Regular cardiac myocyte (primary cell): ENCODE measurements at places on chromosomes 3 and 15. TPM values are rescaled to one million over a fixed set of nuclear protein-coding genes. Genes with fewer than 3 reads are reported as not detected.

Gene PROK2
- not detected in 2 replicates for total RNA-seq

Gene GOLGA8J
- 0.28 TPM in 1 of 2 replicates, not detected in the other for total RNA-seq

Gene IL5RA
- not detected in 2 replicates for total RNA-seq

Gene NR2E3
- 0.38 TPM in 1 of 2 replicates, not detected in the other for total RNA-seq

Gene CAV3
- total RNA-seq: not detected in 2 replicates

Gene DAZL
- total RNA-seq: not detected in 2 replicates

Gene CKMT1B
- total RNA-seq: 0.85 TPM in 1 of 2 replicates, not detected in the other

Gene CFAP44
- total RNA-seq: 1.2 and 35.8 TPM in 2 replicates

Gene GOLGA6D
- under 0.01 TPM in 1 of 2 replicates, not detected in the other for total RNA-seq

Gene HRH1
- 7.1 and 9.6 TPM in 2 replicates for total RNA-seq

Gene ESYT3
- total RNA-seq: 0.19 and 1.4 TPM in 2 replicates

Gene BDH1
- total RNA-seq: 1.4 and 1.5 TPM in 2 replicates

Gene CHDH
- under 0.01 TPM in 1 of 2 replicates, not detected in the other for total RNA-seq

Gene SENP7
- 8.1 and 8.7 TPM in 2 replicates for total RNA-seq

Gene TICRR
- 3.7 and 5.0 TPM in 2 replicates for total RNA-seq

Gene GASK1A
- total RNA-seq: 1.9 and 2.3 TPM in 2 replicates

Gene CCNL1
- 85.5 and 175 TPM in 2 replicates for total RNA-seq

Gene UROC1
- not detected in 2 replicates for total RNA-seq

Gene CCPG1
- total RNA-seq: 57.7 and 172 TPM in 2 replicates

Gene GOLGA8O
- total RNA-seq: 0.56 and 0.58 TPM in 2 replicates

Gene PLA1A
- not detected in 2 replicates for total RNA-seq

Gene CHRM5
- not detected in 2 replicates for total RNA-seq

Gene POLQ
- 1.7 and 11.3 TPM in 2 replicates for total RNA-seq

Gene PPARG
- total RNA-seq: 24.0 and 24.5 TPM in 2 replicates

Gene MYO5C
- total RNA-seq: under 0.01 TPM in 2 replicates

Gene SMAD6
- 20.1 and 24.0 TPM in 2 replicates for total RNA-seq

Gene FMN1
- total RNA-seq: 0.58 and 0.85 TPM in 2 replicates

Gene XCR1
- total RNA-seq: not detected in 2 replicates

Gene DTX3L
- total RNA-seq: 11.0 and 15.9 TPM in 2 replicates

Gene NOX5
- total RNA-seq: under 0.01 and 0.28 TPM in 2 replicates

Gene GP9
- total RNA-seq: not detected in 2 replicates

Gene MCTP2
- total RNA-seq: 0.58 and 5.6 TPM in 2 replicates

Gene SKOR1
- under 0.01 TPM in 2 replicates for total RNA-seq

Gene CPOX
- total RNA-seq: 50.6 and 62.9 TPM in 2 replicates

Gene GP5
- 0.19 and 1.1 TPM in 2 replicates for total RNA-seq

Gene AKAP13
- total RNA-seq: 41.4 and 56.7 TPM in 2 replicates

Gene CPA3
- total RNA-seq: not detected in 2 replicates

Gene SLC2A2
- not detected in 2 replicates for total RNA-seq

Gene RSRC1
- total RNA-seq: 47.1 and 63.3 TPM in 2 replicates

Gene ERC2
- total RNA-seq: under 0.01 TPM in 1 of 2 replicates, not detected in the other

Gene PPP2R3A
- total RNA-seq: 7.9 and 11.8 TPM in 2 replicates

Gene CHRNA3
- 0.28 TPM in 1 of 2 replicates, not detected in the other for total RNA-seq

Gene CCR8
- total RNA-seq: not detected in 2 replicates

Gene GAP43
- 0.56 and 1.2 TPM in 2 replicates for total RNA-seq

Gene KLHL18
- total RNA-seq: 18.3 and 35.1 TPM in 2 replicates

Gene PGBD4
- 1.9 and 2.5 TPM in 2 replicates for total RNA-seq

Gene TOP2B
- 63.7 and 77.1 TPM in 2 replicates for total RNA-seq

Gene GPR149
- total RNA-seq: not detected in 2 replicates

Gene HACD2
- total RNA-seq: 25.4 and 33.4 TPM in 2 replicates

Gene CCR3
- not detected in 2 replicates for total RNA-seq
